Jurkat, Clone E6-1 (cell line): ENCODE measurements at places on chromosomes 7 and 10.

- no peak for DNase-seq
Observed at GRCh38 chr10:123595661-123596060, 70.5 kb upstream of the GPR26 start.

DNA sequence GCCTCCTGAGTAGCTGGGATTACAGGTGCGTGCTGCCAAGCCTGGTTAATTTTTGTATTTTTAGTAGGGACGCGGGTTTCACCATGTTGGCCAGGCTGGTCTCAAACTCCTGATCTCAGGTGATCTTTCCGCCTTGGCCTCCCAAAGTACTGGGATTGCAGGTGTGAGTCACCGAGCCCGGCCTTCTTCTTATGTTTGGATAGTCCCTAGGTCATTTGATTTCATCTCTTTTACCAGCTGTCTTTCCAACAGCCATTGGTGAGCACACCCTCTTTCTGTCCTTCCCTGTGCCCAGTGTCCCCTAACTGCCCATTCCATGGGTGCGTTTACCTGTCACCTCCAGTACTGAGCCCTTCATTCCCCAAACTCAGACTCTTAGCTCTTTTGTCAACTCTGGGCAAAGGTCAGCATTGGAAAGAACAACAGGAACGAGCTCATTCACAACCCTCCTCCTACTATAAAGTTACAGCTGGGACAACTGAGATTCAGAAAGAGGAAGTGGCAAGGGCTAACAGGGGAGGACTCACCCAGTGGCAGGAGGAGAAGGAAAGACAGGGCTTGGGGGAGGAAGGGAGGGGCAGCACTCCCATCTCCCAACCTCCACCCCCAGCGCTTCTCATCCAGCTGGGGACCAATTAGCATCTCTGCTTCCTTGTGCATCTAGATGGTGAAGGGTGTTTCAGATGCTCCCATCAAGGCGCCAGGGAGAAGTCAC is 5.6 kb downstream of the SSC4D start:
- DNase-seq = no peak

DNA sequence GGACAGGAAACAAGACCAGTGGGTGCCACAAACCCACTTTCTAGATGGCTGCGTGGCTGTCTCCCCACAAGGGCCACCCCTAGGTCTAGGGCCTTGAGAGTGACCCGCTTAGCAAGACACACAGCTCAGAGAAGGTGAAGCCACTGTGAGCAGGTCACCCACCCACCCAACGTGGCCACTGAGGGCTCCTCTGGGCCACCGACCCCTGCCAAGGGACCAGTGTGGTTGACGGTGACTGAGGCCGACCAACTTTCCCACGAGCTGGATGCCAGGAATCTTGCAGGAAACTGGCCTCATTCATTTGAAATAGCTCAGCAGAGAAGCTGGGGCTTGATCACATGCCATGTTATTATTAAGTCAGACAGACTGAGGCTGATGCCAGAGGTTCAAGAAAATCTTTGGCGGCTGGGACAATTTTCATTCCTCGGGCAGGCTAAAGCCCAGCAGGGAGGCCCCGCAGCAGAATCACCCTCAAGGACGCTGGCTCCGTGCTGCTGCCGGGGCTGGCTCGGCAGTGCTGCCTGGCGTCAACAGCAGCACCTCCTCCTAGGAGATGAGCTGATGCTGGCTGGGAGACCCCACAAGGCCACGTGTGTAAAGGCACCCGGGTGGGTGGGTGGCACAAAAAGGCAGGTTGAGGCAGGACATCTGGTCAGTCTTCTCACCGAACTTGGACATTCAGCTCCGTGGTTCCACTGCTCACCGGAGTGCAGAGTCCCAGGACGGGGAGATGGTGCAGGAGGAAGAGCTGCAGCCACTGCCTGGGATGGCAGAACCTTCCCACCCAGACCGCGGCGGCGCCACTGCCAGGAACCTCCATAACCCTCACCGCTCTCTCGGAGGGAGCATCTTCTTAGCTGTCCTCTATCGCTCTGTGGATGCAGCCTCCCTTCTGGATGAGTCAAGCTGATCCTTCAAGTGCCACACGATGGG is 57.8 kb downstream of the ZRANB1 start:
- DNase-seq = no peak

- no peak for DNase-seq
Observed at GRCh38 chr10:108445746-108446145, 1281.2 kb upstream of the SORCS1 start.

- DNase-seq = no peak
Observed at GRCh38 chr10:23439961-23440889, 1.4 kb downstream of the OTUD1 start.

- peak; percentile 97 for DNase-seq
Observed at GRCh38 chr7:5694912-5695726, 86.3 kb downstream of the RNF216 start.

- no peak for DNase-seq
Observed at GRCh38 chr10:78905957-78906308, 162.8 kb upstream of the ZMIZ1 start.

GRCh38 chr7:51121036-51121790 is 195.4 kb downstream of the COBL start:
- DNase-seq = peak; percentile 80

GRCh38 chr10:1369665-1370064 is 313.5 kb downstream of the WDR37 start:
- no peak for DNase-seq

- no peak for DNase-seq
Observed at GRCh38 chr10:72276421-72277339, 3.0 kb downstream of the DDIT4 start.

DNA sequence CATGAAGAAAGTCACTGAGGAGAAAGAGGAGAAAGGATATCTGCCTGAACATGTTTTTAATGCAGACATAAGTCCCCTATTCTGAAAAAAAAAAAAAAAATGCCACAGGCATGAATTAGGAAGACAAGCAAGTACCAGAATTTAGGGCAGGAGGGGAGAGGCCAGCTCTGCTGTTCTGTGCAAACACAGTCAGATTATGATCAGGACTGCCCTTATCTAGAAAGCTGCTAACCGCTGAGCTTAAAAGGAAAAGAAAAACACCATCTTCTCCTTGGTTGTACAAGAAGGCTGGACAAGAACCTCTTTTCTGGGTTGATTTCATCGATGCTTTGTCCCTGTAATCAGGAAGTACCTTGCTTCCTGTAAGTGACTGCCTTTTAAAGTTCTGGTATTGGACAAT is 15.3 kb upstream of the PWWP2B start:
- DNase-seq = no peak

DNA sequence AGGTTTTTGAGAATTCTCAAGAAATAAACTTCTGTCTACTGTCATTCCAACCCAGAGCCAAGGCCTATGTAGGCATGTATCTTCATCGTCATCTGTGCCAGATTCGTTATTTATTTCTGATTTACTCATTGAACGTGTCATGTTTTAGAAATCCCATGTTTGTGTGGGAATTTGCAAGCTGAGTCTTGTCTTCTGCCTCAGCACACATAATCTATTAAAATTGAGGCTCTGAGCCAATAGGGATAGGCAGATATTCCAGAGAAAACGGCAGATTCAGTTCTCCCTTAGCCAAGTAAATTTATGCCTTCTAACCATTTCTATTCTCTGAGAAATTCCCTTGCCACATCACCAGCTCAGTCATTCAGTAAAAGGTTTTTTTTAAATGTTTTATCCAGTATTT is 444.6 kb downstream of the REEP3 start:
- DNase-seq = no peak

DNA sequence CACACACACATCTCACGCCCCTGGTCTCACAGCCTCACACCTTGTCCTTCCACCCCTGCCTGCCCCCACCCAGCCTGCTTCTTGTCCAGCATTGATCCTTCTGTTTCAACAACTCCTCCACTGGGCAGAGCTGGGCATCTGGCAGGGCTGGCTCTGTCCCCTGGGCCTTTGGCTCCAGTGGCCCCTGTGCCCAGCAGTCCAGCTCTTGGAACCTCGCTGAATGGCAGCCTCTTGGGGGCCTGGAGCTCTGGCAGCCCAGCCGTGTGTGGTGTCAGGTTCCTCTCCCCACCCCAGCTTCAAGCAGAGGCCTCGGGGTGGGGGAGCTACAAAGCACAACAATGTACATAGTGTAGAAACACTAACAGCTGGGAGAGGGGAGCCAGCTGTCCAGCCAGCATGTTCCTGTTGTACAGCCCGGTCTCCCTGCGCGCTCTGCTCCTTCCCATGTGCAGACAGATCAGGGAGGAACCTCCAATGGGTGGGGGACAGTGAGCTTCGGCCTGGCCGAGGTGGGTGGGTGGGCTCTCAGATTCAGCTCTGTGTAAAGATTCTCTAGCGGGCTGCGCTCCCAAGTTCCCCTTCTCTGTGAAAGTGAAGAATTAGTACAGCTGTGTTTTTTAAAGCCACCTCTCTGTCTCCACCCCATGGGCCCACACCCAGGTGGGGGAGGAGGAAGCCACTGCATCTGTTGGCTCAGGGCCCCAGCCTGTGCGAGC is 19.4 kb downstream of the ZMIZ2 start:
- no peak for DNase-seq

DNA sequence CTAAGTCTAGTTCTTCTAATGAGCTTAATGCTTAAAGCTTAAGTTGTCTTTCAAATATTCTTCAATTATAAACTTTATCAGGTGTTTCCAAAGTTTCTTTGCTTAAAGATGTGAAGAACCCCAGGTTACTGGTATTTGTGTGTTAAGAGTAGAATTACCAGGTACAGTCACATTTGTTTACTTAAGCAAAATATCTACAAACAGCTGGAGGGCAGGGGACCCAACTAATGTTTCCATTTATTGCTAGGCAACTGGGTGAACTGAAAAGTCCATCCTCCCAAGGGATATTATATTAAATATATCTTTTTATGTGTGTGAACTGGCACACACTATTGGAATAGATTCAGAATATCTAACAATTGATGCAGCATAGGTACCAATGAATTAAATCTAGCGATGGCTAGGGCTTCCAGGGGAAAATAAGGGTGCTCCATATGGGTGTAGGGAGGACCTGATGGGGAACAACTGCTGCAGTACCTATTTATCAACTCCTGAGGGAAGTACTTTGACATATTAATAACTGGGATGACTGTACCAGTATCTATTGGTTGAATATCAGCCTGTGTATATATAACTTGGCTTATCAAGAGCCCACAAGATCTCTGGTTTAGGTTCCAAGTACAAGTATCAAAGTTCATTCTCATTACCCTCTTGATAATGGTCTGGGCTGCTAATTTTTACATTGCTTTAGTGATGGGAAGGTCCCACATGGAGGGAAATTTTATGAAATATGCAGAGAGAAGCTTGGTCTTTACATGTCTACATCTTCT is 10.3 kb upstream of the AGR3 start:
- DNase-seq = no peak

- DNase-seq = no peak
Observed at GRCh38 chr10:67843284-67843683, 5.3 kb upstream of the DNAJC12 start.
